ENCODE measurements at places on chromosomes 3 and 15.

DNA sequence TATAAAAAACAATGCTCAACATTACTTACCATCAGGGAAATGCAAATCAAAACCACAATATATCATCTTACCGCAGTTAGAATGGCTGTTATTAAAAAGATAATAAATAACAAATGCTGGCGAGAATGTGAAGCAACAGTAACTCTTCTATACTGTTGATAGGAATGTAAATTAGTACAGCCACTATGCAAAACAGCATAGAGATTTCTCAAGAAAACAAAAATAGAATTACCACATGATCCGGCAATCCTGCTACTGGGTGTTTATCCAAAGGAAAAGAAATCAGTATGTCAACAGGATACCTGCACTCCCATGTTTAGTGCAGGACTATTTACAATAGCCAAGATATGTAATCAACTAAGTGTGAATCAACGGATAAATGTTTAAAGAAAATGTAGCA, 48.1 kb downstream of the ADAM10 start:
- no peak for DNase-seq

- peak; percentile 64 for DNase-seq
Measured at GRCh38 chr3:195150181-195151118, 120.5 kb downstream of the XXYLT1 start.

- DNase-seq, result no peak
Measured at GRCh38 chr15:91857772-91858171, 4.3 kb downstream of the SLCO3A1 start.

GRCh38 chr3:56884387-56884786, 82.6 kb upstream of the ARHGEF3 start:
- DNase-seq, result no peak

DNA sequence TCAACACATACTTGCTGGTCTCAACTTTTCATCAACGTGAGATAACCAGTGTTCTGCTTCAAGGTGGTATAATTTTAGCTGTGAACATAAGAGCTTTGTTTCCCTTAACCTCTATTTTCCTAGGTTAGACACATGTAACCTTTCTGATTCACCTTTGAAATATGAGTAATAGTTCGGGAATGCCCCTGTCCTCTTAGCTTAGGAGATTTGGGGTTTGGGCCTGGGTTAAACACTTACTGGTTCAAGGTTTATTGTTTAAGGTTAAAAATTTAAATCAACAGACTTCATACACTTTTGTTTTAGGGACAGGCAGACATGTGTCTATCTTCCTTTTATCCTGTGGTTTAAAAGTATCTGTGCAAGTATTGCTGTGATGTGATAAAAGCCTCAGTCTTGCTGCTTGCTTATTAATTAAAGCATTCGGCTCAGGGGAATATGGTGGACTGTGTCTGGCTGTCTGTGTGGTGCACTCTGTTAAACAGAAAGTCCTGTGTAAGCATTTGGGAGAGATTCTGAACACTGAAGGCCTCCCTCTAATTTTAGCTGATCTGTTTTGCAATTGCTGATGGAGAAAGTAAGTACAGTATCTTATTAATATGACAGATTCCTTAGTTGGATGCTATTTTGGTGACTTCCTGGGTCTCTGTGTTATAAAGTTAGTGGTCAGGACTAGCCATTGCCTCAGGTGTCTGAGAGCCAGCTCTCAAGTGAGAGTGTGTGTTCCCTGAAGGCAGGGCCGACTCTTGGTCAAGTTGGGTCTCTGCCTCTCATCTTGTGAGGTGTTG, 81.8 kb downstream of the USP13 start:
- DNase-seq, result no peak

GRCh38 chr3:156787926-156788663, 38.1 kb upstream of the LEKR1 start:
- DNase-seq, result peak; percentile 59

DNA sequence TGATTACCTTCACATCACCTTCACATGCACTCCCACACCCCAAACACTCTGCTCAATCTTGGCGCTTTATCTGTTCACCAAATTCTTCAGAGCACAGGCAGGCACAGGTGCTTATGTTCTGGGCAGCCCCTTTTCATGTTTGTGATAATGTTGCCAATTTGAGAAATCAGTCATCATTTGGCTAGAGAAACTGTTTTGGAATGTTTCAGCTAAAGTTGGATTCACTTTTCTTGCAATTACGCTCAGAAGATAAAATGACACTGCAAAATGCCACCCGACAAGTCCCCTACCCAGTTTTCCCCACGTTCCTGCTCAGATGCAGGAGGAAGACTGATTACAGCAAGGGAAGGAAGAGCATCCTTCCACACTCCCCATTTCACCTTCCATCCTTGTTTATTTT, 192.9 kb upstream of the LRRN1 start:
- DNase-seq, result no peak

- no peak for DNase-seq
Measured at GRCh38 chr15:77864211-77865105, 213.1 kb downstream of the TBC1D2B start.

DNA sequence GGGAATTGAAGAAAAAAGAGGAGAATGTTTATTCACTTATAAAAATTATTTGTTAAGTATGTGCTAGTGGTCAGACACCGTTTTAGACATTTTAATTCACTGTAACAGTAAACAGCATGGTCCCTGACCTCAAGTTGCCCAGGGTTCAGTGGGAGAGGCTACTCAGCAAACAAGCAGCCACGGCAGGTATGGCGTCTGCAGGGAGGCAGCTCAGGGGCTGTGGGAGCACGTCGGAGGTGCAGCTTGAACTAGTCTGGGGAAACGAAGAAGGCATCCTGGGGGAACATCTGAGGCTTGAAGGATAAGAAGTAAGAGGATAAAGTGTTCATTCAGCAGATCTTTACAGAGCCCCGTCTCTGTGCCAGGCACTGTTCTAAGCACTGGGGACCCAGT, 66.0 kb downstream of the CRTC3 start:
- no peak for DNase-seq

GRCh38 chr3:24523215-24523614, 28.6 kb upstream of the THRB start:
- no peak for DNase-seq

DNA sequence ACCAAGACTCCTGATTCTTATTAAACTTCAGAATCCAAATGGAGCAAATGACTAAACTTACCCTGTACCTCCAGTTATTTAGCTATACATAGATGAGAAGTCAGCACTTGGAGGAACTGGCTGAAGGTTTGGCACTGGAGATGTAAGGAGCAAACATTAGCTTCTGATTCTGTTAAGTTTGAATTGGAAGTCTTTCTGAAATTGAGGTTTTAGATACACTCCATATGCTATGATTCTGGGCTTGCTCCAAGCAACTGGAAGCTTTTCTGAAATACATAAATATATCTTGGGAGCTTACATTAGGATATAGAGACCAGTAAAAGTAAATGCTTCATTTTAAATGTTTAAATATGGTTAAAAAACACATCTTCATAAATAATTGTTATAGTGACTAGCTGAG, 333.7 kb downstream of the EPHA3 start:
- no peak for DNase-seq

DNA sequence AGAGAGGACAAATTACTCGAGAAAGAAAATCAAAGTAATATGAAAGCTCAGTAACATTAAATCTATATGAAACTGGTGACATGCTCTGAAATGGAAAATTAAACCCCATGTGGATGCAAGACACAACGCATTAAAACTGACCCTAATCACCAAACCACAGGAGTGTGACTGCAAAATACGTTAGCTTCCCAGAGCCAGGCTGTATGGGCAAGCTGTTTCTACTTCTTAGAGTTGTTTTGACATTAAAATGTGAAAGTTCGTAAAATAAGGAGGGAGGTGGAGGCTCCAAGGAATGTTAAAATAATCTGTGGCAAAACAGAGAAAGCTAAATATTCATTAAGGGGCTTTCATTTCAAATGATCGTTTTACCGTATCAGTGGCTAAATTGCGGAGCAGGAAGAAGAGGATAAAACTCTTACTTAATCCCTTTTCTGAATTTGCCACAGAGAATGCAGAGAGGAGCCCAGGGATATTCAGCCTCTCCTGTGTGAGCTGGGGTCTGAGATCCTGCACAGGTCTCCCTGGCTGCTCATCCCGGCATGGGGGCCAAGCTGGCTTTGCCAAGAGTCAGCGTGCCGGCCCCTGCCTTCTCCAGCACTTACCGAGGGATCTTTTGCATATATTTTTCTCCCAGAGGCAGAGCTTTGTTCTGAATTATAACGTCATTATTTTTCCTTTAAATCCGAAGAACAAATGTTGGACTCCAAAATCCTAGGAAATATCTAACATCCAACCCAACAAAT, 239.8 kb upstream of the THBS1 start:
- DNase-seq, result no peak

DNA sequence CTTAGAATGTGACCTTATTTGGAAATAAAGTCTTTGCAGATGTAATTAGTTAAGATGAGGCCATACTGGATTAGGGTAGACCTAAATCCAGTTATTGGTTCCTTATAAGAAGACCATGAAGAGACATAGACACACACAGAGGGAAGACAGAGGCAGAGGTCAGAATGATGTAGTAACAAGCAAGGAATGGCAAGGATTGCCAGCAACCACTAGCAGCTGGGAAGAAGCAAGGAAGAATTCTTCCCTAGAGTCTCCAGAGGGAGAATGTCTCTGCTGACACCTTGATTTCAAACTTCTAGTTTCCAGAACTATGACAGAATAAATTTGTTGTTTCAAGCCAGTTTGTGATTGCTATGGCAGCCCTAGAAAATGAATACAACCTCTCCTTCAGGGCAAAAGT, 116.7 kb downstream of the WDR76 start:
- DNase-seq, result no peak

DNA sequence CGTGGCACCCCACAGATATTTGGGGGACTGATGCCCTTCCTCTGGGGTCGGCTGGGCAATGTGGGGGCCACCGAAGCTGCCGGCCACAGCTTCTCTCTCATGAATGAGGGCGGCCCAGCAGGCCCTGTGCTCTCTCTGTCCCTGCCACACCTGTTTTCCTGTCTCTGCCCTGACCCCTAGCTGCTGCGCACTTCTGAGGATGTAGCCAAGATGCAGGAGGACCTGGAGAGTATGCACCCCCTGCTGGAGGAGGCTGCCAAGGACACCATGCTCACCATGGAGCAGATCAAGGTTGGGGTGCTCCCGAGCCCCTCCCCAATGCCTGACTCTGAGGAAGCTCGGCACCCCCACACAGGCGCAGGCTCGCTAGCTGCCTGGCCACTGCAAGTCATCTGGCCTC, 59.7 kb downstream of the SEMA3G start:
- DNase-seq, result no peak

DNA sequence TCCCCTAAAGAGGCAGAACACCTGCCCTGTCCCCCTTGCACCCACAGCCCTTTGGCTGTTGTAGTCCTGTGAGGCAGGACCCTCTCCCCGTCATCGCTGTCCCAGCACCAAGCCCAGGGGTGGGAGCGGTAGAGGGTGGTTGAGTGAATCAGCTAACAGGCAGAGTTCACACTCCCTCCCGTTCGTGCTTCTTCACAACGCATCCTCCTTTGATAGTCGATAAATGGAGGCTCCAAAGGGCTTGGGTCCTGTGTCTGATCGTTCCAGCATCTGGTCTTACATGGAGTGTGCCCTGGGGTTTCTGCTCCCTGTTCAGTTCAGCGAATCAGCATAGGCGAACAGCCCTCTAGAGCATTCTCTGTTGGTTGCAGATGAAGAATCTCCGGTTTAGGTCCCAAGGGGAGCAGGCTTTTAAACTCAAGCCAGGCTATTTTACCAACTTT, 820 bp upstream of the HMCES start:
- no peak for DNase-seq

DNA sequence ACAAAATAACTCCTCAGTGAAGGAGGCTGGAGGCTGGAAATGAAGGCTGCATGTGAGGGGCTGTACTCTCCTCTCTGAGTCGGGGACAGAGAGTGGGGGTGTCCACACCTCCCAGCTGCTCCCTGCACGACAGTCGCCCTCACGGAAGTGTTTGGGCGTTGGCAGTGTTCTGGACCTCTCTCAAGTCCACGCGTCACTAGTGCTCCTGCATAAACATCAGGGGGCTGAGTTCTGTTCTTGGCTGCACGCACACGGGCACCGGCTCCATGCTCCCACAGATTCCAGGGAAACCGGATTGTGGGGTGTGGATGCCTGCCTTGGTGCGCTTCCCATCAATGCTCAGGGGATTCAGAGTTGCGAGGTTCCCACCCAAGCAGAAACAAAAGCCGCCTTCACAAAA, 7.4 kb downstream of the RASGRF1 start:
- DNase-seq, result no peak

DNA sequence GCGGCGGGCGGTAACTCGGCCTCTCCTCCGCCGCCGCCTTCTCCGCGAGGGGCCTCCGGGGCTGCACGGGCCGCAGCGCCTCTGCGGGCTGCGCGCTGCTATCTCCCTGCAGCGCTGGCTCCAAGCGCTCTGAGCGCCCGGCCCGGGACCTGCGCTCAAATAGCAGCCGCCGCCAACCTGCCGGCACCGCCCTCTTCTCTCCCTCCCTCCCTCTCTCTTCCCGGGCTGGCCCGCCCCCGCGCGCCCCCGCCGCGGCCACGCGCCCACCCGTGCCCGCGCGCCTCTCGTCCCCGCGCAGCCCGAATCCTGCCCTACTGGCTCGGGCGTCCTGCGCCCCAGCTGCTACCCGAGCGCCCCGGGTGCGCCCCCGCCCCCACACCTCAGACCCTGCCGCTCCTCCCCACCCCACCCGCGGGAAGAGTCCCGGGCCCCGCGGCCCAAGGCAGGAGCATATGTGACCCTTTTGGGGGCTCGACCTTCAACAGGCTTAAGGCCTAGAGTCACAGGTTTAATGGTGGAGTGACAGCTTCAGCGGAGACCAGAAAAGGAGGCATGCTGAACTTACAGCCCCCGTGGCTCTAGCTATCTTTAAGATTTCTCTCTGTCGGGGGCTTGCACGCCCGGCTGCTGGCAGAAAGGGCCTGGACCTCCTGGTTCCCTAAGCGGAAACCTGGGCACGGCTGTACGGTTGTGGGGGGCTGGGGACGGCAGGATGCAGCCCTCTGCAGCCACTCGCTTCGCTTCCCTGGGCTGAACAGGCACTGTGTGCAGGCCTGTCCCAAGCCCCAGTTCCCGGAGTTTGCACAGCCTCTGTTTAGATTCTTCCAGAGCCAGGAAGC, at the start of gene CACNA2D2:
TSS of gene CACNA2D2 (minus strand) at position 131 of the 839 bp plus-strand sequence. CDS start 211 bp downstream, outside the sequence.
- no peak for DNase-seq
